ENCODE measurements at places on chromosomes 6 and 20.

- DNase-seq: no peak
Measured at GRCh38 chr6:107083047-107083768, 32.1 kb downstream of the BEND3 start.

DNA sequence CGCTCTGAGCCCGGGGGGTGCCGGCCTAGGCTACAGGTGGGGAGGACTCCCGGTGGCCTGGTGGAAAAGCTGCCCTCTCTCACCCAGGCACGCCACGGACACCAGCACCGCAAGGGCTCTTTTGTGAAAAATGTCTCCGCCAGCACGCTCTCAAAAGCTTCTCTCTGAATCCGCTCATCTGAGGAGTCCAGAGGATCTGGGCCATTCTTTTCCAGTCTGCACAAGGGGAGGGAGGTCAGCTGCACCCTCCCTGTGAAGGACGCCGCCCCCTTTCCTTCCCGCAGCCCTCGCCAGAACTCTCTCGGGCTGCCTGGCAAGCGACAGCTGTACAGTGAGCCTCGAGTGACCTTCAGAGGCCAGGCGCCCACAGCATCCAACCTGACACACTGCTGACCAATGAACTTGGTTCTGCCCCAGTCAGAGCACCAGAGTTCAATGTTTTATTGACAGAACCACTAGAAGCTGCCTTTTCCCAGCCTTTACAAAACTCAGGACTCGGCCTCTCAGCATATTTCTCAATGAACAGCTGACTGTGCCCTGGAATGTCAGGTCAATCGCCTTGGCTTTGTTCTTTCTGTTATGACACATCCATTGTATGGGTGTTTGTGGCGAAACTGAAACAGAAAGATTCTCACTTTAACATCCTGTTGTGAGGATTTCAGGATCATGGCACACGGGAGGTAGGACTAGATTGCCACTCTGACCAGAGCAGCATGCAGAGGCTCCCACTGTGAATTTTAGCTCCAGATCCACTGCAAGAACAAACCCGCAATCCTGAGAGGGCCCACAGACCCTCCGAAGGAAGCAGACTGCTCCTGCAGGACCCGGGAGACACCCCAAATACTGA lies 26.7 kb downstream of the SERPINB9 start:
- DNase-seq: peak; percentile 93

DNA sequence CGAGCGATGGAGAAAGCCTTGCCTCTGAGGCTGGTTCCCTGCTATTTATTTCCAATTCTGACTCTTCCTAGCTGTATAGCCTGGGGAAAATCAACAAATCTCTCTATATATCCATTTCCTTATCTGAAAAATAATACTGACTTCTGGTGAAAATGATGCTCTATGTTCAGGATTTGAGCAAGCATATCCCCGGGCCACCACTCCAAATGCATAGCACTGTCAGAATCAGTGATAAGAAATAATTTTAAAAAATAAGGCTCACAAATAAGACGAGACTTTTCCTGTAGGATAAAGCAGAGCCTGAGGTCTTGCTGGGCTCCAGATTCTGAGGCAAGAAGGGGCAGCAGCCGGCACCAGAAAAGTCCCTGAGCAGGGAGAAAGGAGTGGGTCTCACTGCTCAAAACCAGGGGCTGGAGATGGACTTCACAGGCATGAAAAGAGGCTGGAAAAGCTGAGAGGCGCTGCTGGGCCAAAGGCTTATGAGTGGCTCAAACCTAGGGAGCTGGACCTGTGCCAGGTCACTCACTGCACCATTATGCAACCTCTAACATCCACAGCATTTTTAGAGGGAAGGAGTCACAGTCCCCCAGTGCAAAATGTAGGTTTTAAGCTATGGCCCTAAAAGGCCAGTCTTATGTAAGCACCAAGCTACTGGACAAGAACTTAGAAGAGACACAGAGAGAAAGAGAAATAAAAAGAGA lies 48.1 kb upstream of the SLC17A4 start:
- peak; percentile 62 for DNase-seq

DNA sequence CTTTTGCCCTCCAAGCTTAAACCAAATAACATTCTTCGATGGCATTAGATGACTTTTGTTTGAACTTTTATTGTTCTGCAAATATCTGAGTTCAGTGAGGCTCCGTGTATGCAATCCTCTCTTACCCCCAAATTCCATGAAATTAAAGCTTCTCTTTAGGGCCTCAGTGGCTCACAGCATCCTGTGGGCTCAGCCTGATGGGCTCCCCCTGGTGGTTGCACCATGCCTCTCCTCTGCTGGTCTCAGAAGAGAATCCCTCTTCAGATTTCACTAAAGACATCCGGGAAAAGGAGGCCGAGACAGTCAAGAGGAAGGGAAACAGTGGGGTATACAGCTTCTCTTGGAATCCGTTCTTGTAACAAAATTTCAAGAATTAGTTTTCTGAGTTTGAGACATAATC lies 331.6 kb upstream of the NT5E start:
- DNase-seq: no peak

DNA sequence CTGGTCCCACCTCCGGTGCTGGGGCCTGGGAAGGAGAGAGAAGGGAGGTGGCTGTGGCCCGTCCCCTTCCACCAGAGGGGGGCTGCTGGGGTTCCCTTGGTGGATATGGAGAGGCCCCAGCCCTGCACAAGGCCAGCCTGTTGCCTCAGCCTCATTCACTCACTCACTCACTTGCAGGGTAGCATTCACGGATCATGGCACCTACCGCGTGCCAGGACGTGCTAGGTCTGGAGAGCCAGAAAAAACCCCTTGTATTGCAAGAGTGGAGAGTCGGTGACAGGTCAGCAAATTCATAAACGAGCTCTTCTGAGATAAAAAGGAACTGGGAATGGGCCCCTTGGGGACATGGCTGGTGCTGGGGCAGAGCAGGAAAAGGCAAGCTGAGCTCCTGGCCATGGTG lies 6.4 kb upstream of the ZBTB46 start:
- DNase-seq: no peak

GRCh38 chr20:517221-517620 lies 26.4 kb downstream of the CSNK2A1 start:
- no peak for DNase-seq

DNA sequence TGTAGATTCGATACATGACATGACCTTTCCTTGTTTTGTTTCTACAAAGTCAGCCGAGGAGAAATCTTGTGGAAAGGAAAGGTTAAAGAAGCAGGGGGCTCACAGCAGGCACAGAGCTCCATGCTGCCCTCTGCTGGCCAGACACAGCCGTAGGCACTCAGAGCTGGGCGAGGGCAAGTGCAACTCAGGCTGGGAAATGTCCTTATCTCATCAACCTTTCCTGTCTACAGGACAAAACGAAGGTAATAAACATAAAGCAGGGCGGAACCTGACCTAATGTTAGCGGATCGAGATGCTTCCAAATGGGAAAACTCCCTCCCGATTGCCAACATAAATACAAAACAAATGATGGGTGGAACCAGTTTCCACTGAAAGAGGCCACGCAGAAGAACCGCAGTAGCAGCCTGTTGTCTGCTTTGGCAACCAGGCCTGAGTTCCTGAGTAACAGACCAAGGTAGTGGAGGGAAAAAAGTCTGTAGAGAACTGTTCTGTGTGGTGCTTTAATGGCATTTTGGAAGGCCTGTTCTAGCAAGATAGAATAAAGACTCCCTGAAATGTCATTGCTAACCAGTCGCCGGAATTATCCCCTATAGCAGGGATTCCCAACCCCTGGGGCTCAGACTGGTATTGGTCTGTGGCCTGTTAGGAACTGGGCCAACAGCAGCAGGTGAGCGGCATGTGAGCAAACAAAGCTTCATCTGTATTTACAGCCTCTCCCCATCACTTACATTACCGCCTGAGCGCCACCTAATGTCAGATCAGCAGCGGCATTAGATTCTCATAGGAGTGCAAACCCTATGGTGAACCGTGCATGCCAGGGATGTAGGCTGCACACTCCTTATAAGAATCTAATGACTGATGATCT lies 85.2 kb downstream of the MBOAT1 start:
- DNase-seq: peak; percentile 79

- no peak for DNase-seq
Measured at GRCh38 chr6:19789100-19789803, 47.9 kb upstream of the ID4 start.

DNA sequence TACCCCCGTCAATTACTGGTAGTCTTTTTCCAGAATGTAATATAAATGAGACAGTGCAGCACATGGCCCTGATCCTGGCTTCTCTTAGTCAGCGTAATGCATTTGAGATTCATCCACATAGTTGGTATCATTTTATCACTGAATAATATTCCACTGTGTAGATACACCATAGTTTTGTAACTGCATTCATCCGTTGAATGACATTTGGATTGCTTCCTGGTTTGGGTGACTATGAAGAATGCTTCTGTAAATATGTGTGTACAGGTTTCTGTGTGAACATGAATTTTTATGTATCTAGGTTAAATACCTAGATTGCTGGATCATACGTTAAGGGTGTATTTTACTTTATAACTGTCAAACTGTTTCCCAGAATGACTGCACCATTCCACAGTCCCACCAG lies 62.6 kb upstream of the STMND1 start:
- DNase-seq: no peak

GRCh38 chr20:1489325-1489724 lies 1.9 kb downstream of the SIRPB2 start:
- no peak for DNase-seq

- no peak for DNase-seq
Measured at GRCh38 chr6:16851044-16851540, 89.8 kb upstream of the ATXN1 start.

DNA sequence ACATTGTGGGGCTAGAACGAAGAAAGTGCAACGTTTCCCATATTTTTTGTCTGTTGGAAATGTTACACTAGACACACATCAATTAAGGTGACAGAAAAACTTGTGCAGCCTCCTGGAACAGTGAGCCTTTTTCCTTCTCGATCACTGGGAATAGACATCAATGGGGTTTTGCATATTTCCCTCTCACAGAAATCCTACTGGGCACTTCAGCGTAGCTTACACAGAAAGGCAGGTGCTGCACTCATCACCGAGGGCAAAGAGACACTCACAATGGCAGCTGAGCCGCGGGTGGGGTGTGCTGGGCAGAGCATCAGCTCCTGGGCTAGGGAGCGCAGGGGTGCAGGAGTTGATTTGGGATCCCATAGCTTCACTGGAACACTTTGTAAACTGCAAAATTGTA lies 64.5 kb downstream of the THBS2 start:
- no peak for DNase-seq

DNA sequence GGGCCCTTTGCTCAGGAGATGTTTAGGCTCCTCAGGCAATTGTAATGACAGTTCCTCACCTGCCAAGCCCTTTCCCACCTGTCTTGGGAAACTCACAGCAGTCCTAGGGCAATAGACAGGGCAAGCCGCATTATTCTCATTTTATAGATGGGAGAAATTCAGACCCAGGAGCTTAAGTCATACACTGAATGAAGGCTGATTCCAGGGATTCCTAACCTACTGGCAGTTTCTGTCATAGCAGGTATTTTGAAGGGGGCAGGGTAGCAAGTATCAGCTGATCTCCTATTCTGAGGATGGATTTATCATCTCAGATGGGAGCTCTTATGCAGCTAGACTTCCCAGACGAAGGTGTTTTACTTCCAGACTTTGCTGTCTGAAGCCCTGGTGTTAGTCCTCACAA lies 61.4 kb upstream of the MYL9 start:
- no peak for DNase-seq

- DNase-seq: peak; percentile 53
Measured at GRCh38 chr6:16163535-16164300, 34.8 kb downstream of the MYLIP start.

DNA sequence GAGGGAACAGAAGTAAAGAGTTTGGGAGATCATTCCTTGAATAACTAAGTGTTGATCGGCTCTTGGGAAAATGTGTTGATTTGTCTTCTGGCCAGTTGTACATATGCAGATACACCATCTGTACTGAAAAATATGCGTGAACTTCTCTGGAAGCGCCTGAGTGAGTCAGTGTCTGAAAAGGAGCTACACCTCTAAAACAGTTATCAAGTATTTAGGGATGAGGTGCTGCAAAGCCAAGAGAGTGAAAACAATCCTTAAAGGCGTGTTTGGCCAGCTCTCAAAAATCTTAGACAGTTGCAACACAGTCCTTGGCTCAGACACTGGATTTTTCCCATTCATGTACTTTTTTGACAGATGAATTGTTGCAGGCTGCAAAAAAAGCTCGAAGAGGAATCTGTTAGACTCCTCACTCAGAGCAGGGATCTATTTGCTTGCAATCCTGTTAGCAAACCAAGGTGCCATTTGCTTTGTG lies 61.3 kb downstream of the BMP6 start:
- DNase-seq: peak; percentile 32

GRCh38 chr6:429515-430121 lies 38.1 kb downstream of the IRF4 start:
- DNase-seq: no peak

GRCh38 chr6:105138141-105138540 lies 41.7 kb downstream of the POPDC3 start:
- DNase-seq: no peak

DNA sequence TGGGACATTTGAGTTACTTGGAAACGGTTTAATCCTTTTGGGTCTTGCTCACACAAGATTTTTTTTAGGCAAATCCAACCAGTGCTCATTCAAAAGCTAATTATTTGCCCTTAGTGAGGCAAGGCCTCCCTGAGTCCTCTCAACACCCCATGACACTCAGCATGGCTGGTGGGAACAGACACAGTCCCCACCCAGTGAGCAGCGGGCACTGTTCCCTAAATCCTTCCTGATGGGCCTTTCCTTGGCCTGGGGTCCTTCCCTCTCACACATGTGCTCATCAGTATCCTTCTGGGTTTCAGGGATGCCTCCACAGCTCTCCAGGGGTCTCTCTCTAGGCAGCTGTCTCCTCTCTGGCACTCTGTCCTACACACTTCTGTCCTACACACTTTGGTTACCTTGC lies 28.0 kb downstream of the PLAGL2 start:
- no peak for DNase-seq

DNA sequence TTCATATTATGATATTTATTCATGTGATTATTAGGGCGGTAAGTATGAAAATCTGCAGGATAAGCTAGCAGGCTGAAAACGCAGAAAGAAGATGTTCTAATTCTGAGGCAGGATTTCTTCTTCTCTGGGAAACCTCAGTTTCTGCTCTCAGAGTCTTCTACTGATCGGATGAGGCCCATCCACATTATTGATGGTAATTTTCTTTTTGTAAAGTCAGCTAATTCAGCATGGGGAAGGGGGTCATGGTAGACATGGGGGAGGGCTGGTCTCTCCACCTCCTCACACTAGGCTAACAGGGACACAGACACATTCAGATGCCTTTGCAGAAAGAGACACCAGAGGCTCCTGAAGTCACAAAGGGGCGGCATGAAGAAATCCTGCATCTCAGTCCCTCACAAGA lies 21.7 kb upstream of the MICA start:
- no peak for DNase-seq

DNA sequence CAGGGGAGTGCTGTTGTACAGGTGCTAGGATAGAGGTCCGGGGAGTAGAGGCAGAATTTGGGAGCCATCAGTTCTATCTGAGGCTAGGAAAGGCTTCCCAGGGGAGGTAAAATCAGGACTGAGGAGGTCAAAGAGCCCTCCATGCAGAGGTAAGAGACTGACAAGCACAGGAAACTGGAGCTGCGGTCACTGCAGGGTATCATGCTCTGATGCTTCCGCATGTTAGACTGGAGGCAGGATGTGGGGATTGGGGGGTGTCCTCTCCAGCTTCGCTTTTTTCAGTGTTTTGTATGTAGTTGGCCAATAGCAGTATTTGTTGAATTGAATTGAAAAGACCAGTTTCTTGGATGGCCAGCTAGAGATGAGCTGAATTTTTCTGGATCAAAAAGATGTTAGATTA lies 87.8 kb downstream of the SLC22A3 start:
- no peak for DNase-seq
